ENCODE measurements at places on chromosomes 1 and 21. TPM values are rescaled to one million over a fixed set of nuclear protein-coding genes. Genes with fewer than 3 reads are reported as not detected.

- no peak for DNase-seq
These were observed 19.4 kb upstream of the LRRN2 start for GRCh38 chr1:204704794-204705492.

- no peak for DNase-seq
These were observed 296.1 kb upstream of the SPAG17 start for GRCh38 chr1:118481126-118481525.

DNA sequence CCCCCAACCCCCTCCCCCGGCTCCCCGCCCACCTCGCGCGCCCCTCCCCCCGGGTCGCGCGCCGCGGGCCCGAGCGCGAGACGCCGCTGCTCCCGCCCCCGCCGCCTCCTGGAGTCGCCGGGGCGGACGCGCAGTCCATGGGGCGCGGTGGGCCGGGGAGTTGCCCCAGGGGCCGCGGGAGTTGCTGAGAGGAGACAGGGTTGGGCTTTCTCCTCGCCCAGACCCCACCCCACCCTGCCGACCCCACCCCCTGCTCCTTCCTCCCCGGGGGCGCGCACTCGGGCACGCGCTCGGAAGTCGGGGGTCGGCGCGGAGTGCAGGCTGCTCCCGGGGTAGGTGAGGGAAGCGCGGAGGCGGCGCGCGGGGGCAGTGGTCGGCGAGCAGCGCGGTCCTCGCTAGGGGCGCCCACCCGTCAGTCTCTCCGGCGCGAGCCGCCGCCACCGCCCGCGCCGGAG, at the start of gene LAMC1:
TSS of gene LAMC1 (plus strand) at position 275 of the 455 bp plus-strand sequence. CDS start 297 bp downstream, outside the sequence.
- DNase-seq: no peak

DNA sequence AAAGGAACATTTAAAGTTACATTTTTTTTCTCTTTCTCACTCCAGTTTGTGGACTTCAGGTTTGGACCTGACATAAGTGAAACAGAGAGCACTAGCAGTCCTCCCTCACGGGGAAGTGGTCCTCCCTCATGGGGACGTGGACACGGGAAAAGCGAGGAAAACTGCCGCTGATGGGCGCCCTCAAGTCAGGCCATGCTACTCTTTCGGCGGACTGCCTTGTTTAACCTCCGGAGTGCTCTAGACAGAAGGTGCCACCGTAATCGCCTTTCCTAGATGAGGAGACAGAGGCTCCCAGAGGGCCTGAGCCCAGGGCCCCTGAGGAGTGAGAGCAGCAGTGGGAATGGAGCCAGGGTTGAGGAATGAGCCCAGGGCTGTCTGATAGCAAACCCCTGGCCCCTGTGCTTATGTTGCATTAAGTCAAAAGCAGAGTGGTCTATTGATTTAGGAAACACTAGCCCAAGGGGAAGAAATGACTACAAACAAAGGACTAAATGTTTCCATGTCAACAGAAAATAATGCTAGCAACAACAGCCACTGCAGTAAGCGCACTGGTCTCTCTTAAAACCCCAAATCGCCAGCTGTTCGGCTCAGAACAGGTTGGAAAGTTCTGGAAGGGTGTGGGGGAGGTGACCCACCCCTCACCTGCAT, 84.1 kb downstream of the DMRTB1 start:
- DNase-seq: no peak

GRCh38 chr1:175188936-175189335, 3.6 kb downstream of the KIAA0040 start:
- DNase-seq: no peak

GRCh38 chr1:169550294-169550693, 36.0 kb downstream of the F5 start:
- no peak for DNase-seq

GRCh38 chr1:99614728-99615127, 31.2 kb upstream of the PALMD start:
- no peak for DNase-seq

The DNAJC6 gene
- total RNA-seq: 5.6 TPM

DNA sequence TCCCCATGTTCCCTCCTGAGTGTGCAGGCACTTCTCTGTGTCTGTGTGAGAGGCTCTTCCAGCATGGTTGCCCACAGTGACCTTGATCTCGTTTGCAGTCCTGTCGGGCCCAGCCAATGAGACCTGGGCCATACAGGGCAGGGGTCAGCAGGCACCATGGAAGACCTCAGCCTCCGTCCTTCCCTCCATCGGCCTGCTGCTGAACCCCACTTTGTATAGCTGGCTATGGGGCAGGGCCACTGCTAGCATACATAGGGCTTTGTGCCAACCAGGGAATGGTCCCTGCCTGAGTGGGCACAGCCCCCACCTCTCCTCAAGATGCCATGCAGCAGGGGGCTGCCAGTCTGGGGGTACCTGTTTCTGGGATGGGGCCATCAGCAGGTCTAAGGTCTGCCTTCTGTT, 3.8 kb downstream of the C1orf35 start:
- DNase-seq: no peak

DNA sequence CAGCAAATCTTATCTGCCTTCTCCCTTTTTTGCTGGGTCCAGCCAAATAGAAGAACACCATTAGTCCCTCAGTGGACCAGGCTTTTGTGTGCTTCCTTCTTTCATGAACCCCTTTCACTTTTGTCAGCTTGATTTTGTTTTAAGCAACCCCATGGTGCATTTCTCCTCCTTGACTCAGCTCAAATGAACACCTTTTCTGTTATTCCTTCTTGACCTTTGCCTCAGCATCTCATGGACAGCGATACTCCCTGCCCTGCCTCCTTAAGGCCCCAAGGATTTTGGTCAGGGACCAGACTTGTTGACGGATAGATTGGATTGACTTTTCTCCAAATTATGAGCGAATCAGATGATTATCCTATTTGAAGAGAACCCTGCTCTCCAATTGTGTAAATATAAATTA, 356.6 kb upstream of the USP24 start:
- DNase-seq: no peak

GRCh38 chr1:11245904-11246719, 16.2 kb downstream of the MTOR start:
- DNase-seq: no peak

GRCh38 chr1:96999191-96999590, 277.6 kb downstream of the PTBP2 start:
- DNase-seq: no peak

GRCh38 chr1:93616996-93617669, 64.5 kb downstream of the BCAR3 start:
- DNase-seq: no peak

DNA sequence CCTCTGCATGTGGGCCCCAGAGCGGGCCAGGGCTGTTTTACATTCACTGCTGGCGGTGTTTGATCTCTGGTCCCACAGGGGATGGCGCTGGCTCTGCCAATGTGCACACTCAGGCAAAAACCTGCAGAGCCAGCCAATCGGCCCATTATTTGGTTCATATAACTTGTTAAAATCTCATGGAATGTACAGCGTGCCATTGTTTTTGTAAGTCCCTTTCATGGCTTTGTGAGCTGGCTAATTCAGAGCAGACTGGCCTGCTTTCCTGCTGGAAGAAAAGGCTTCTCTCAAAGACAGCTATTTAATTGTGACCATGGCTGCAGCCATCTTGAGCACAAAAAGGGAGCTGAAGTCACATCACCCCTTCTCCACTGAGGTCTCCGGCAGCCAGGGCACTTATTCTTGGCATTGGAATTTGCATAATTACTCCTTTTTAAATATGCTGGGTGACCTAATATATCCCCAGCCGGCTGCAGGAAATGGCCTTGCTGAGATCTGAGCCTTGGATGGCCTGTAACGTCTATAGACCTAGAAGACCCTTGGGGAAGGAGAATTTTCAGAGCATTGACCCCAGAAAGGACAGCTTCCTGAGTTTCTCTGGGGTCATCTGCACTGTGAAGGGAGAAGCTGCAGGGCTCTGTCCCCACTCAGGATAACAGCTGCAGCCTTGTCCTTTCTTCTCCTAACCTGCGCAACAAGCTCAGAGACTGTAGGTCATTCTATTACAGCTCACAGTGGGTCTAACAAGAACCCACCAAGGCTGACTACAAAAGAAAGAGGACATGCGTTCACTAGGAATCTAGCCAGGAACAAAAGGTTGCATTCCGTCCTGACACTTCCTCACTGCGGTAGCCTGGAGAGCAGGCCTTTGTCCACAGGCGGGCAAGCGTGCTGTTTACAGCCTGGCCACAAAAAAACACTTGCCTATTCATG, 45.8 kb downstream of the BCAR3 start:
- DNase-seq: no peak

DNA sequence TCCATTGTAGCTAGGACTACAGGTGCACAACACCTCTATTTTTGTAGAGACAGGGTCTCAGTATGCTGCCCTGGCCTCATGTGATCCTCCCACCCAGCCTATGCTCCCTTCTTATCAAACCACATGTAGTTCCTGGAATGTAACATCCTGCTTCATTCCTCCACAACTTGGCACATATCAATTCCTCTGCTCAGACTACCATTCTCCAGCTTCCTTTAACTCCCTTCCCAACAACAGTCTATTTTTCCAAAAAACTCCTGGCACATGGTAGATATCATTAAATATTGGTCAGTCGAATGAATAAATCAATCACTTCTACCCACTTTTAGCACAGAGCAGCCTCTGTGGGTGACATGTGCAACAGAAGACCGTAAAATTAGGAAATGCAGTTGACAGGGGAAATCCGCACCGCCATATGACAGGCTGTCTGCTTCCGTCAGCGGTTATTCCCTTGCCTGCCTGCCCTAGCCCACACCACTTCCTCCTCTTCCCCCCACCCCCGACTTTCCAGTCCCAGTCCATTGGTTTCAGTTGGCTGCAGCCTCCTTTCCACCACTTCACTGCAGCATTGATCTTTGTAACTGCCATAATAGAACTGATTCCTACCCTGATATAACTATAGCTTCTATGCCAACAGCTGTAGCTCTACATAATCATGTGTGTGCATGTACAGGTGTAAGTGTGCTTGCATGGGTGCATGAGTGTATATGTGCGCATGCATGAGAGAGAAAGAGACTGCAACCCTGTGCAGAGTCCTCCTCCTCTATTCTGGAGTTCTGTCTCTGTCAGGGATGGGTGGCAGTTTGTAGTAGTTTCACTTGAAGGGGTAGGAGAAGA, 6.8 kb upstream of the AKR1A1 start:
- no peak for DNase-seq

- DNase-seq: no peak
These were observed 5.4 kb downstream of the NES start for GRCh38 chr1:156671804-156672203.

The OR2T2 gene
- total RNA-seq: not detected

- DNase-seq: no peak
These were observed 78.0 kb downstream of the HLX start for GRCh38 chr1:220957233-220957605.

DNA sequence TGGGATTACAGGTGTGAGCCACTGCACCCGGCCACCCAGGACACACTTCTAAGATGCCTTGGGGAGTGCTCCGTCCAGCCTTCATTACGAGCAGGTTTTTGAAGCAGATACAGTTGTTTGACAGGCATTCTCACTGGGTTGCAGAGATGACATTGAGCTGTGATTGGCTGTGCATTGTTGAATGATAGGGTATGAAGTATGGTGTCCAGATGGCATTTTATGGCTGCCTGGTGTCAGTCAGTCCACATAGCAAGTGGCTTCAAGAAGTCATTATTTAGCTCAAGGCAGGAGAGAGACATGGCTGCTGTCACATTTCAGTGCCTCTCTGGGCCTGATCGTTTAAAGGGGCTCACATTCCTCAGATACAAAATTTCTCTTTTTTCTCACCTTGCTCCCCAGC, 14.8 kb upstream of the PADI2 start:
- DNase-seq: no peak

DNA sequence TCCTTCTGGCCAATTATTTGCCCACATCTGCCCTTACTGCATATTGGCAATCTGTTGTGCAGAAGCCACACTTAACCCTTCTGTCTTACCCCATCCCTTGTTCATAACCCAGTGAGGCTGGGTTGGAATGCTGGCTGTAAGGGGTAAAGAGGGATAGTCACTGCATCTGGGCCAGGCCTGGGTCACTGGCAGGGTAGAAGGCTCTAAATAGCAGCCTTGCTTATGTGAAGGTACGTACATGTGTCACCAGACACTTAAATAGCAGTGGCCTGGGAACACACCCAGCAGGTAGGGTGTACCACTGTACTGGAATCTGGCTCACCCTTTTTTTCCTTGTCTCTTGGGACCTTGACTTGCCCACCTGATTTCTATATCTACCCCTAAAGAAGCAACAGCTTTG, 9.9 kb upstream of the TARS2 start:
- no peak for DNase-seq

DNA sequence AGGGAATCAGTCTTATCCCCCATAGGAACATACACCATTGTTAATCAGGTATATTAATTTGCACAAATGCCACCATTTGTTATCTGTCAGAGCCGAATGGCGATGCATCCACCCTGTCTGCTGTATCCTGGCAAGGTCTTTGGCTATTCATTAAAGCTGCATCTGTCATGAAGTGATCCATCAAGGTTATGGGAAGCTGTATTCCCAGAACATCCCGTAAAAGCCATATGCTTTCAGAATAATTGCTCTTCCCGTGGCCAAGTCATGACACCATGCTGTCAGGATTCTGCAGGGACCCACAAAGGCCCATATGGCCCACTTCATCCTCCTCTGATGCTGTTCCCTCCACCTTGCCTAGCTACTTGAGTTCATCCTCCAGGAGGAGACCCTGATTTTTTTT, 103.9 kb downstream of the RAVER2 start:
- DNase-seq: no peak

The PUSL1 gene
- total RNA-seq: 31.2 TPM

All from vagina (tissue), 2 donors.